ENCODE measurements at places on chromosomes 16 and 17.
A peak's percentile ranks its signal among the peaks of the same experiment; 100 is the strongest.

DNA sequence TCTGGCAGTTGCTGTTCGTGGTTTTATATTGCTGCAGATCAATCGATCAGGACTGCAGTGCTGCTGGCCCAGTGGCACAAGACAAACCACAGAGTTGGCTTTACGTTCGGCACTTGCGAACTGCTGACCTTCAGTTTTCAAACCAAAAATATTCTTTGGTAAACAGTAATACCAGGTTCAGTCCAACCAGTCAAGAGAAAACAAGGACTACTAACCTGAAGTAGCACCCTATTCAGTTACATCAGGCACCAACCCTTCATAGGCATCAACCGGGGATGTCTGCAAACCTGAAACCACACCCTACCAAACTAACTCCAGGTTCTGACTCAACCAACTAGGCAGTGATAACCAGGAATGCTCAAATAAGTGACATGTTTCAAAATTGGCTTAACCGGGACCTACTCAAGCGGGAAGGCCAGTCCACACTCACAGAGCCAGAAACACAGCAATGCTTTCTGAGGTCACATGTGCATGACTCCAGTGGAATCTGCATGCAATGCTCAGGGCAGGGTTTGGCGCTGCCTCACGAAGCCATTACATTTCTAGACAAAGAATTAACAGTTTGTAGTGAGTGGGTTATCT is 91.1 kb downstream of the SMG6 start:
- no peak for DNase-seq
- peaks cover 31% of the 10 kb centered on the region for H3K4me1 ChIP-seq
- peak overlapping the region; percentile 22 for H3K27ac ChIP-seq

GRCh38 chr17:83203073-83203471 is 123.7 kb downstream of the METRNL start:
- H3K27me3 ChIP-seq, result no peaks in the 10 kb centered on the region
- DNase-seq, result no peak
- peaks cover 2% of the 10 kb centered on the region for H3K4me1 ChIP-seq

DNA sequence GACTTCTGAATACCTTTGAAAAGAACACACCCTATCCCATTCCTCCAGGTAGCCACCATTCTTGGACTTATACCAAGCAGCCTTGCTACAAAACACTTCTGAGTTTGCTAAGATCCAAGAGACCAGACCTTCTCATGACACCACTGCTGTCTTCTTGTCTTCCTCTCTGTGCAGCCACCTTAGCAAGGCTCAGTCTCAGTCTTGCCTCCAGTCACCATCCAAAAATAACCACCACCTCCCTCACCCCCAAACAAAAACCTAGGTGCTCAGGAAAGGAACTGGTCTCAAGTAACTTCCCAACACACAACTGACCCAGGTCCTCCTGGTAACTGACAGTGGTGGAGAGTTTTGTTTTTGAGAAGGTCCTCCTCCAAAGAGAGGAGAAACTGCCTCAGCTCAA is 90.9 kb upstream of the CORO6 start:
- no peak overlapping the region for H3K27ac ChIP-seq
- peaks cover 4% of the 10 kb centered on the region for H3K4me1 ChIP-seq
- no peak for DNase-seq
- no peaks in the 10 kb centered on the region for H3K36me3 ChIP-seq
- no peak overlapping the region for H3K4me3 ChIP-seq

- peaks cover 12% of the 10 kb centered on the region for H3K4me1 ChIP-seq
- H3K36me3 ChIP-seq, result no peaks in the 10 kb centered on the region
- H3K27me3 ChIP-seq, result no peaks in the 10 kb centered on the region
Observed at GRCh38 chr17:81832608-81833159, 407 bp downstream of the MCRIP1 start.

DNA sequence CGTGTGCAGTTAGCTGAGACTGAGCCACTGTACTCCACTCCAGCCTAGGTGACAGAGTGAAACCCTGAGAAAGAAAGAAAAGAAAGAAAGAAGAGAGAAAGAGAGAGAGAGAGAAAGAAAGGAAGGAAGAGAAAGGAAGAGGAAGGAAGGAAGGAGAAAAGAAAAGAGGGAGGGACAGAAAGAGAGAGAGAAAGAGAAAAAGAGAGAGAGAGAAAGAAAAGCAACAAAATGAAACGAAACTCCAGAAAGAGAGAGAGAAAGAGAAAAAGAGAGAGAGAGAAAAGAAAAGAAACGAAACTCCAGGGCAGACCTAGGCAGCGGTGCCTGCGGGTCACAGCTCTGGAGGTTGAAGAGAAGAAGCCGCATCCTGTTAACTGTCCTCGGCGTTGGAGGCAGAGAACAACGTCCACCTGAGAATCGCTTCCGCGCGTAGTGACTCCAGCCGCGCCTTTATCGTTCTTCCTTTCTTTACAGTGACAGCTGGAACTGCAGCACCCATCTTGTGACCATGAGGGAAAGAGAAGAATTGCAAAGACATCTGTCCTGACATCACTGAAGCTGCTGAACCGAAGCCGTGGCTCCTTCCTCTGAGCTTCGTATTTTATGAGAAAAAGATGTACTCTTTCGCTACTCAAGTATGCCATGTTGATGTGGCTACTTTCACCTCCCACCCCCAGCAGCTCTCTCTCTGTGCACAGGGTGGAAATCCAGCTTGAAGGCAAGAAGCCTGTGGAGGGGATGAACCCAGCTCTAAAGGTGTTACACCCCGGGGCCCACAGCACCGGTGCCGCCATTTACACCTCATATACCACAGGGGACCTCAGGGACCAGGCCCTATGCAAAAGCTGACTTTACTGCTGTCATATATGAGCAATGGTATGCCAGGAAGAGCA is 56.9 kb upstream of the DOC2B start:
- H3K4me1 ChIP-seq, result no peaks in the 10 kb centered on the region
- H3K36me3 ChIP-seq, result peaks cover 3% of the 10 kb centered on the region
- no peaks in the 10 kb centered on the region for H3K27me3 ChIP-seq
- no peak for DNase-seq
- H3K4me3 ChIP-seq, result no peak overlapping the region

GRCh38 chr16:80092681-80093080 is 448.1 kb upstream of the DYNLRB2 start:
- no peak for DNase-seq
- H3K4me1 ChIP-seq, result peaks cover 4% of the 10 kb centered on the region
- no peaks in the 10 kb centered on the region for H3K27me3 ChIP-seq
- no peak overlapping the region for H3K27ac ChIP-seq
- no peak overlapping the region for H3K4me3 ChIP-seq

- H3K27me3 ChIP-seq, result no peaks in the 10 kb centered on the region
- H3K4me3 ChIP-seq, result no peak overlapping the region
- no peaks in the 10 kb centered on the region for H3K4me1 ChIP-seq
- no peak overlapping the region for H3K27ac ChIP-seq
- peaks cover 41% of the 10 kb centered on the region for H3K36me3 ChIP-seq
Observed at GRCh38 chr16:84466692-84467091, 37.8 kb downstream of the MEAK7 start.

DNA sequence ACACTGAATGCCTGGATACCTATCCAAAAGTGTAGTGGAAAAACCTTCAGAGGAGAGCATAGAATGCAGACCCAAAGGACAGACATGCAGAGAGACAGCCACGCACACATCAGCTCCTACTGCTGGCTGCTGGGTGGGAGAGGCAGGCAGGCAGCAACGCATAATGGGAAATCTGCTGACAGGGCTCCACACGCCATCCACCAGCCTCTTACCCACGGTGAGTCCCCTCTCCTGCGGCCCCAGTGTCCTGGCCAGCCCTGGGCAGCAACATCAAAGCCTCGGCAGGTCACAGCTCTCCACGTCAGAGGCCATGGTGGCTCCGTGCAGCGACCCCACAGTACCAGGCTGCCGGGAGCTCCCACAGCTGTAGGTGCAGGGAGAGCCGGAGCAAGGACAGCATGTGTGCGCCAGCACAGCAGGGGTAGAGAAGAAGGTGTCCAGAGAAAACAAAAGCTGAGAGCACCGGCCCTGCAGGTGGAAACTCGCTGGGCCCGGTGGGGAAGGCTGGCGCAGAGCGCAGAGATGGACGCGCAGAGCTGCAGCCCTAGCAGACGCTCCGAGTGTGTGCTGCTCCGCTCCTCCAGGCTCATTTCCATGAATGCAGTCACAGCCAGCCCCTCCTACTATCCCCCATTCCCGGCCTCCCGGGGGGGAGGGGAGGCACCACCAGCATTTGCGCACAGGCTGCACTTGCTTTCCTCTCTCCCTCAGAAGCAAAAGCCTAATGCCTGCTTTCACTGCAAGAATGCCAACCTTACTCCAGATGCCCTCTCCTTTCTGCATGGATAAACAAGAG is 58.9 kb downstream of the CYTH1 start:
- DNase-seq, result no peak
- peaks cover 58% of the 10 kb centered on the region for H3K4me1 ChIP-seq
- no peaks in the 10 kb centered on the region for H3K36me3 ChIP-seq
- H3K4me3 ChIP-seq, result peak overlapping the region; percentile 66
- H3K27ac ChIP-seq, result peak overlapping the region; percentile 35

DNA sequence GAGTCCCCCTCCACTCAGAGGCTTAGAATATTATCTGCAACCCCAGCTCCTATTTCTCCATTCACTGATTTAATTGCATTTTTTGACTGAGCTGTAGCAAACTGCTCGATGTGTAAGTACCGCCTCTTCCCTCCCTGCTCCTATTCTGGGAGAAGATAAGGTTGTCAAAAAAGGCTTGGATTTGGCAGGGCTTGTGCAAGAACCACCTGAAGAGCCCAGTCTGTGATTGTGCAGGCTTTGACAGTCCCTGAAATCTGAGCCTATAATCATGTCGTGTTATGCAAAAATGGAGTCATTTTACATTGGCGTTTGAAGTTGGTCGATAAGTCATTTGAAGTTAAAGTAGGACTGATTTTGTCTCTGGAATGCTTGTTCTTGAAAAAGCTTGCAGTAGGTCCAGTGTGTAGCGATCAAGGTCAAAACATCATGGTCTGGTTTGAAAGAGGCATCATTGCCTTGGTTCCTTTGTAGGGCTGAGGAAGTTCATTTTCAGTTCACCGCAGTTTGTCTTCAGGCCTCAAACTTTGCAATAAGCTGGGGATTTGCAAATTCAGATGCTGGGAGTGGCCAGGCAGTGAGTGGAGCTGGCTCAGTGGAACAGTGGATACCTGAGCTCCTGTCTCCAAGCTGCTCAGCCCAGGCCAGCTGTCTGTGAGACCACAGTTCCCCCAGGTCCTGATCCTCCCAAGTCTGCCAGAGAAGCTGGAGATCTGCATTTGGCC is 68.8 kb downstream of the KATNIP start:
- peaks cover 35% of the 10 kb centered on the region for H3K4me1 ChIP-seq
- DNase-seq, result no peak
- peak overlapping the region; percentile 0 for H3K4me3 ChIP-seq
- H3K36me3 ChIP-seq, result peaks cover 5% of the 10 kb centered on the region

DNA sequence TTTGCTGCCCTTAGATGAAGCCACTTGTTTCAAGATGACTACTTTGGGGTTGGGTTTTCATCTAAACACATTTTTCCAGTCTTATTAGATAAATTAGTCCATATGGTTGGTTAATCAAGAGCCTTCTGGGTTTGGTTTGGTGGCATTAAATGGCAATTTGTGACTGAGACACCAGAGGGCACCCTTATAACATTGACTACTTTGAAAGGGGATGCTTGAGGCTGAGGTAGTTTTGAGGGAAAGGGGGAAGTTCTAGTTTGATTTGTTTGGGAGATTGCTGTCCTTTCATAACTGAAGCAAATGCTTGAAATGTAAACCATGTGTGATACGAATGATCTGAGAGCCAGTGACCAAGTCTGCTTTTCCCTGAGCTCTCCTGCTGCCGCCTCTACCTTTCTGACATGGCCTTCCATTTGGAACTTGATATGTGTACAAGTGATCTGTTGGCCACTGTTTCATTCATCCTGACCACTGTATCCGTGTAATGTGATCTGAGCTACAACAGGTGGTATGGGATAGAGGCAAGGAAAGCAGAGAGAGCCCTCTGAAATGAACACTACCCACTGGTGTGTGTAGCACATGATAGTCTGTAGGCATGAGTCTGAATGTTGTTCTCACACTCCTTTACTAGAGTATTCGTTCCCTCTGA is 5.8 kb upstream of the RARA start:
- H3K4me1 ChIP-seq, result peaks cover 6% of the 10 kb centered on the region
- no peak for DNase-seq
- peak overlapping the region; percentile 19 for H3K27ac ChIP-seq

GRCh38 chr16:74450236-74450635 is 29.0 kb upstream of the CLEC18B start:
- no peak for DNase-seq
- H3K4me1 ChIP-seq, result no peaks in the 10 kb centered on the region
- peaks cover 16% of the 10 kb centered on the region for H3K36me3 ChIP-seq

DNA sequence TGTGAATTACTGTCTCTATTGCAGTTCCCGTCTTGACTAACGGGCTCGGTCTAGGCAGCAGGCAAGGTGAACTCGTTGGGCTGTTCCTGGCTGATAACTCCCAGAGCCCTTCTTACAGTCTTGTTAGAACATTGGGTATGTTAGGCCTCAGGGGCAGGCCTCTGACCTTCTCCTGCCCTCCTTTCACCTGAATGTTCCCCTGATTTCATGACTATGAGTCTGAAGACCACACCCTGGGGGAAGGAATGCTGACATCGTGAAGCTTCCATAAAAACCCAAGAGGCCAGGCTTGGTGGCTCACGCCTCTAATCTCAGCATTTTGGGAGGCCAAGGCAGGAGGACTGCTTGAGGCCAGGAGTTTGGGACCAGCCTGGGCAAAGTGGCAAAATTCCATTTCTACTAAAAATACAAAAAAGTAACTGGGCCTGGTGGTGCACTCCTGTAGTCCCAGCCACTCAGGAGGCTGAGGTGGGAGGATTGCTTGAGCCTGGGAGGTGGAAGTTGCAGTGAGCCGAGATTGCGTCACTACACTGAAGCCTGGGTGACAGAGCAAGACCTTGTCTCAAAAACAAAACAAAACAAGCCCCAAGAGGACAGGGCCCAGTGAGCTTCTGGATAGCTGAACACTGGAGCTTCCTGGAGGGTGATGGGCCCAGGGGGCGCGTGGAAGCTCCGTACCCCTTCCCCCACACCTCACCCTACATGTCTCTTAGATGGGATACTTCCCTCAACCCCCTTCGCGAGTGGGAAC is 47.8 kb upstream of the FBXO47 start:
- DNase-seq, result no peak
- peaks cover 5% of the 10 kb centered on the region for H3K4me1 ChIP-seq
- H3K27ac ChIP-seq, result peak overlapping the region; percentile 67
- H3K36me3 ChIP-seq, result no peaks in the 10 kb centered on the region
- no peak overlapping the region for H3K4me3 ChIP-seq
